CD8-positive, alpha-beta memory T cell (primary cell): ENCODE measurements at places on chromosomes 3 and 15. TPM values are rescaled to one million over a fixed set of nuclear protein-coding genes. Genes with fewer than 3 reads are reported as not detected.

- DNase-seq: no peak
These were observed 223.7 kb downstream of the PDZRN3 start for GRCh38 chr3:73401059-73401458.

- no peak for DNase-seq
These were observed 567.1 kb upstream of the NR2F2 start for GRCh38 chr15:95763426-95763825.

The ALDH1L1 gene
- total RNA-seq: not detected

The EPHB1 gene
- not detected for total RNA-seq

The DPP8 gene
- total RNA-seq: 31.1 TPM
